ENCODE measurements at places on chromosomes 6 and 20. TPM values are rescaled to one million over a fixed set of nuclear protein-coding genes. Genes with fewer than 3 reads are reported as not detected.

Gene GNMT
- not detected for total RNA-seq

Gene EPHA7
- total RNA-seq, result not detected

Gene ECT2L
- not detected for total RNA-seq

Gene NKAIN4
- total RNA-seq, result not detected

Gene GPR6
- total RNA-seq, result not detected

Gene IBTK
- 30.9 TPM for total RNA-seq

GRCh38 chr6:16130437-16130891 is 1.6 kb downstream of the MYLIP start:
- H3K27me3 ChIP-seq, result peaks cover 26% of the 10 kb centered on the region
- peak overlapping the region; percentile 46 for H3K27ac ChIP-seq
- H3K36me3 ChIP-seq, result no peaks in the 10 kb centered on the region
- H3K4me1 ChIP-seq, result peaks cover 27% of the 10 kb centered on the region

DNA sequence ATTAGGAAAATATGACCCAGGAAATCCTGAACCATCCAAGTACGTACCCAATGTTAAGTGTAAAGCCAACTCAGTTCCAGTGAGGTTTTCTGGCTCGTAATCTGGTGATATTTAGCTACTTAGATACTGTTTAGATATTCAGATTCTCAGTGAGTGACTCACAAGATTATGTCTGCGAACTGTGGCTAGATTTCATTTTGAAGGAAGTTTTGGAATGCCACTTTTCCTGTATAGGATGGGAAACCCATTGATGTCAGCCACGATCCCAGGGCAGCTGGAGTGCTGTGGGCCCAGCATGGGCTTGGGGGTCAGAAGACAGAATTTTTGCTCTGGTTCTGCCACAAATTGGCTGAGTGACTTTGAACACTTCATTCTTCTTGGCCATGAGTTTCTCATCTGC is 76.3 kb downstream of the TMEM170B start:
- H3K4me1 ChIP-seq, result peaks cover 77% of the 10 kb centered on the region
- H3K27me3 ChIP-seq, result no peaks in the 10 kb centered on the region
- peak overlapping the region; percentile 100 for H3K27ac ChIP-seq
- peaks cover 4% of the 10 kb centered on the region for H3K36me3 ChIP-seq
- H3K4me3 ChIP-seq, result no peak overlapping the region

DNA sequence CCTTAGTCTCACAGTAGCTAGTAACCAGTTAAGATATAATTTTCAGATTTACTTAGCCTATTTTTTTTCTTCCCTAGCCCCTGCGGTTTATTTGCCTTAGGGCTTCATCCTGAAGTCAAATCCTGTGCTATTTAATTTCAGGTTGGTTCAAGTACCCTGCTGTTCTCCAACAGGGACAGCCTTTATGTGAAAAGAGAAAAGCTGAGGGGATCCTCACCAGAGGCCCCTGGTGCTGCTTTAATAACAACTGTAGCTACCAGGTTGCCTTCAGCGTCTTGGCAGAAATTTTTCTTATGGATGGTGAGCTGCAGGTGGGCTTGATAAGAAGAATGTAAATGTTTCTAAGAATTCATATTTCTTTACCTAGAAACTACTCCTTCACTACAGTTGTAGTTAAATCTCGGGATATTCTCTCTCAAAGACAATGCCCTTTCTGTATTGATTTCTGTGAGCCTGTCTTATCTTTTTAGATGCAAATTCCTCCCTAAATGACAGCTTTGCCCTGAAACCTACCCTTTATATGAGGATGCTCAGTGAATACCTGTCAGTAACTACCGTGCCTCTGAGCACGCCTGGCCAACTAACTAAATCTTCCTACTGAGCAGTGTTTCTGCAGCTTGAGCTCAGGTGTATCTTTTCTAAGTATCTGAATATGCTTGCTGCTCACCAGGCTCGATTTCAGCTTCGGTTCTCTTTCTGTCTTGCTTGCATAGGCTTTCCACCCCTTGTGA is 320.5 kb downstream of the MMUT start:
- no peak overlapping the region for H3K4me3 ChIP-seq
- no peaks in the 10 kb centered on the region for H3K36me3 ChIP-seq
- no peak overlapping the region for H3K27ac ChIP-seq
- no peak for DNase-seq
- no peaks in the 10 kb centered on the region for H3K27me3 ChIP-seq
- H3K4me1 ChIP-seq, result 0 out of 2 replicates have a peak, but pooled peaks cover 7% of the 10 kb centered on the region

- peaks cover 3% of the 10 kb centered on the region for H3K27me3 ChIP-seq
- peaks cover 45% of the 10 kb centered on the region for H3K4me1 ChIP-seq
Measured at GRCh38 chr20:56411759-56412472, at the start of gene CASS4. TSS of gene CASS4 (plus strand) at chr20:56412260. CDS start at chr20:56412459, 199 bp downstream.
